ENCODE measurements at places on chromosomes 6 and 20. TPM values are rescaled to one million over a fixed set of nuclear protein-coding genes. Genes with fewer than 3 reads are reported as not detected.

OPRL1 gene
- total RNA-seq = 2.8 TPM

ANKRD6 gene
- total RNA-seq = 13.5 TPM

MCCD1 gene
- not detected for total RNA-seq

ASIP gene
- not detected for total RNA-seq

MAPK13 gene
- total RNA-seq = 4.5 TPM

TREM1 gene
- total RNA-seq = 0.20 TPM

FAM184A gene
- 2.0 TPM for total RNA-seq

TMC2 gene
- not detected for total RNA-seq

DSN1 gene
- total RNA-seq = 6.1 TPM

ZBTB46 gene
- total RNA-seq = 13.9 TPM

FNDC11 gene
- total RNA-seq = 0.20 TPM

GRCh38 chr6:10554826-10555225 is 33.7 kb downstream of the GCNT2 start:
- no peak overlapping the region for H3K4me3 ChIP-seq
- H3K36me3 ChIP-seq = no peaks in the 10 kb centered on the region
- DNase-seq = no peak
- H3K27me3 ChIP-seq = peaks cover 2% of the 10 kb centered on the region
- H3K4me1 ChIP-seq = peaks cover 11% of the 10 kb centered on the region
- no peak overlapping the region for H3K27ac ChIP-seq

GRCh38 chr6:108120311-108120710 is 45.5 kb upstream of the NR2E1 start:
- H3K4me1 ChIP-seq = peaks cover 13% of the 10 kb centered on the region
- no peak overlapping the region for H3K4me3 ChIP-seq
- H3K27me3 ChIP-seq = peaks cover 84% of the 10 kb centered on the region
- no peak overlapping the region for H3K27ac ChIP-seq

GRCh38 chr6:11492464-11493290 is 44.9 kb upstream of the TMEM170B start:
- peak; percentile 26 for DNase-seq
- H3K27ac ChIP-seq = no peak overlapping the region
- no peak overlapping the region for H3K4me3 ChIP-seq
- no peaks in the 10 kb centered on the region for H3K4me1 ChIP-seq
- no peaks in the 10 kb centered on the region for H3K36me3 ChIP-seq
- H3K27me3 ChIP-seq = no peaks in the 10 kb centered on the region

DNA sequence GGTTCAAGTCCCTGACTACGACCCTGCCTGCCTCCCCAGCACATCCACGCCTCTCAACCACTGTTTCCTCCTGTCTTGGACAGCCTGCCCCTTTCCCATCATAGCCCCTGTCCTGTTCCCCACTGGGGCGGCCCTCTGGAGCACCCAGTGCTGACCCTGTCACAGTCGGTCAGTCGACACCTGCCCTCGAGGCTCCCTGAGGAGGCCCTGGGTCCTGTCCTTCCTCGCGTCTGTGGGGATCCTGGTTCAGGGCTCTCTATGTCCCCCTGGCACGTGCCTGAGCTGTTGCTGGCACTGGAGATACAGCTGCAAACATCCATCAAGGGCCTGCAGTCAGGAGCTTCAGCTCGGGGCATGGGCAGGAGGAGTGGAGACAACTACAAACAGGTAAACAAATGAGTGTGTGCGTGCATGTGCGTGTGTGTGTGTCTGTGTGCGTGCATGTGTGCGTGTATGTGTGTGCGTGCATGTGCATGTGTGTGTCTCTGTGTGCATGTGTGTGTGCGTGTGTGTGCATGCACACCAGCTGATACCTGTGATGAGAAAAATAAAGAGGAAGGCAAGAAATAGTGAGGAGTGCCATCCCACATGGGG is 132.8 kb downstream of the PHACTR3 start:
- DNase-seq = no peak
- H3K4me1 ChIP-seq = no peaks in the 10 kb centered on the region
- H3K27ac ChIP-seq = no peak overlapping the region
- no peak overlapping the region for H3K4me3 ChIP-seq
- H3K36me3 ChIP-seq = no peaks in the 10 kb centered on the region
- H3K27me3 ChIP-seq = no peaks in the 10 kb centered on the region

- H3K36me3 ChIP-seq = no peaks in the 10 kb centered on the region
- H3K4me3 ChIP-seq = no peak overlapping the region
- H3K4me1 ChIP-seq = no peaks in the 10 kb centered on the region
- H3K27me3 ChIP-seq = no peaks in the 10 kb centered on the region
- no peak overlapping the region for H3K27ac ChIP-seq
These were observed 180.0 kb upstream of the RREB1 start for GRCh38 chr6:6927521-6928361.

- H3K27me3 ChIP-seq = no peaks in the 10 kb centered on the region
- no peak for DNase-seq
- no peak overlapping the region for H3K27ac ChIP-seq
- H3K36me3 ChIP-seq = no peaks in the 10 kb centered on the region
- no peaks in the 10 kb centered on the region for H3K4me1 ChIP-seq
These were observed 144.8 kb upstream of the LAMP5 start for GRCh38 chr20:9369557-9369956.

GRCh38 chr6:63371104-63371715 is 51.4 kb upstream of the LGSN start:
- no peak overlapping the region for H3K27ac ChIP-seq
- H3K27me3 ChIP-seq = no peaks in the 10 kb centered on the region
- no peaks in the 10 kb centered on the region for H3K36me3 ChIP-seq
- no peak overlapping the region for H3K4me3 ChIP-seq
- H3K4me1 ChIP-seq = no peaks in the 10 kb centered on the region
- DNase-seq = no peak

DNA sequence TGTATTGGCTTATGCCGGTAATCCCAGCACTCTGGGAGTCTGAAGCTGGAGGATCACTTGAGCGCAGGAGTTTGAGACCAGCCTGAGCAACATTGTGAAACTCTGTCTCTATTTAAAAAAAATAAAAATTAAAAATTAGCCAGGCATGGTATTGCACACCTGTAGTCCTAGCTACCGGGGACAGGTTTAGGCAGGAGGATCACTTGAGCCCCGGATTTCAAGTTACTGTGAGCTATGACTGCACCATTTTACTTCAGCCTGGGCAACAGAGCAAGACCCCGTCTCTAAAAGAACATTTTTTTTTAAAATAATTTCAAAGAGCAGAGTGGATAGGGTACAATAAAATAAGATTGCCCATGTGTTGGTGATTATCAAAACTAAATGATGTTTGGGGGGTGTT is 482.9 kb upstream of the SOX4 start:
- DNase-seq = no peak
- no peaks in the 10 kb centered on the region for H3K27me3 ChIP-seq
- H3K27ac ChIP-seq = no peak overlapping the region
- H3K4me3 ChIP-seq = no peak overlapping the region

DNA sequence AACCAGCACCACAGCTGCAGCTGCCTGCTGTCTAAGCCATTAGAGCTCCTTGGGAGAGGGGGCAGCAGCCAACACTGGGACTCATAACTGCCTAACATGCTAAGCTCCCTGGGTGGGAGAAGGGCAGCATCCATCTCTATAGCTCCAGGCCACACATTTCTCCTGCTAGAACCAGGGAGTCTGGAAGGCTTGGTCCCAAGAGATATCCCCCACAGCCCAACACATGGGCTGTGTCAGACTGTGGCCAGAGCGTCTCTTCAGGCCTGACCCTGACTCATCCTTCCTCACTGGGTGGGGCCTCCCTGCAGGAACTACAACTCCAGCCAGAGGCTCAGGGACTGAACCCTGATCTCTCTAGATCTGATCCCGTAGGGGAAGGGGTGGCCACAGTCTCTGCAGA is 411.1 kb downstream of the HDGFL1 start:
- no peak overlapping the region for H3K27ac ChIP-seq
- no peak for DNase-seq
- H3K4me3 ChIP-seq = no peak overlapping the region

DNA sequence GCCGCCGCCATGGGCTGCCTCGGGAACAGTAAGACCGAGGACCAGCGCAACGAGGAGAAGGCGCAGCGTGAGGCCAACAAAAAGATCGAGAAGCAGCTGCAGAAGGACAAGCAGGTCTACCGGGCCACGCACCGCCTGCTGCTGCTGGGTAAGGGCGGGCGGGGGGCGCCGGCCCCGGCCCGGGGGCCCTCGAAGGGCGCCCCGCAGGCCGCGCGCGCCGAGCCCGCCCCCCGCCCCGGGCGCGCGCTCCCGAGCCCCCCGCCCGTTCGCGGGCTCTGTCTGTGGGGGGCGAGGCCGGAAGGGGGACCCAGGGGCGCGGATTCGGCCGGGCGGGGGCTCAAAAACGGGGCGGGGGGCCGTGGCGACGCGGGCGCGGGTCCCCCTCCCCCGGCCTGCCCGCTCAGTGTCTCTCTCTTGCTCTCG is 39.2 kb downstream of the GNAS start:
- no peaks in the 10 kb centered on the region for H3K27me3 ChIP-seq
- peak; percentile 35 for DNase-seq
- H3K27ac ChIP-seq = peak overlapping the region; percentile 88
- H3K4me3 ChIP-seq = peak overlapping the region; percentile 87
- peaks cover under 1% of the 10 kb centered on the region for H3K36me3 ChIP-seq

- no peaks in the 10 kb centered on the region for H3K27me3 ChIP-seq
- H3K27ac ChIP-seq = no peak overlapping the region
- H3K4me3 ChIP-seq = no peak overlapping the region
- no peaks in the 10 kb centered on the region for H3K4me1 ChIP-seq
These were observed 26.7 kb upstream of the SPTLC3 start for GRCh38 chr20:12982098-12982497.

- H3K4me3 ChIP-seq = no peak overlapping the region
- peaks cover 5% of the 10 kb centered on the region for H3K4me1 ChIP-seq
- no peak for DNase-seq
- no peaks in the 10 kb centered on the region for H3K36me3 ChIP-seq
- no peak overlapping the region for H3K27ac ChIP-seq
These were observed 30.0 kb upstream of the TPD52L1 start for GRCh38 chr6:125123468-125124048.

- no peak overlapping the region for H3K4me3 ChIP-seq
- no peaks in the 10 kb centered on the region for H3K27me3 ChIP-seq
- no peak for DNase-seq
- no peak overlapping the region for H3K27ac ChIP-seq
These were observed 50.8 kb downstream of the UTRN start for GRCh38 chr6:144335914-144336313.

GRCh38 chr6:168147205-168147738 is 68.3 kb upstream of the FRMD1 start:
- no peaks in the 10 kb centered on the region for H3K36me3 ChIP-seq
- DNase-seq = no peak
- H3K4me3 ChIP-seq = no peak overlapping the region
- H3K4me1 ChIP-seq = no peaks in the 10 kb centered on the region
- H3K27ac ChIP-seq = no peak overlapping the region
- peaks cover 9% of the 10 kb centered on the region for H3K27me3 ChIP-seq

GRCh38 chr6:47862731-47863130 is 80.9 kb downstream of the OPN5 start:
- no peak for DNase-seq
- no peak overlapping the region for H3K27ac ChIP-seq
- no peaks in the 10 kb centered on the region for H3K36me3 ChIP-seq
- no peaks in the 10 kb centered on the region for H3K27me3 ChIP-seq
- no peaks in the 10 kb centered on the region for H3K4me1 ChIP-seq

DNA sequence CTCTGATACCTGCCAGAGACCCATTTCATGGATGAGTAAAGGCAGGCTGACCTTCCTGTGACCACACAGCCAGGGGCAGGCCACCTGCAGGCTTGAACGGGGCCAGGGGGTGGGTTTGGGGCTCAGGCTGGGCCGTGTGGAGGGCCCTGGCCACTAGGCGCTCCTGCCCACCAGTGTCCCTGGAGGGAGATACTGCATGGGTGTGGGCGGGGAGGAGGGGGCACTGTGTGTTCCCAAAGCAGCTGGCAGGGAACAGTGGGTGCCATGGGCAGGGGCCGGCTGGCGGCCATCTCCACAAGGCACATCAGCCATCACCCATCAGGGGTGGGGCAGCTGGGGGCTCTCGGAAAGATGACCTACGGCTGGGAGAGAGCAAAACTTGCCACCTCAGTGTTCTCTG is 15.4 kb downstream of the SRC start:
- peaks cover 7% of the 10 kb centered on the region for H3K36me3 ChIP-seq
- H3K4me1 ChIP-seq = no peaks in the 10 kb centered on the region
- no peak overlapping the region for H3K4me3 ChIP-seq
- H3K27me3 ChIP-seq = no peaks in the 10 kb centered on the region
- no peak overlapping the region for H3K27ac ChIP-seq

GRCh38 chr6:144063246-144063743 is 32.1 kb downstream of the SF3B5 start:
- H3K36me3 ChIP-seq = no peaks in the 10 kb centered on the region
- no peak overlapping the region for H3K27ac ChIP-seq
- H3K27me3 ChIP-seq = peaks cover 51% of the 10 kb centered on the region
- no peaks in the 10 kb centered on the region for H3K4me1 ChIP-seq

- DNase-seq = peak; percentile 12
- no peaks in the 10 kb centered on the region for H3K27me3 ChIP-seq
- no peaks in the 10 kb centered on the region for H3K36me3 ChIP-seq
- no peak overlapping the region for H3K4me3 ChIP-seq
- H3K27ac ChIP-seq = no peak overlapping the region
- no peaks in the 10 kb centered on the region for H3K4me1 ChIP-seq
These were observed 129.2 kb downstream of the TENT5A start for GRCh38 chr6:81623106-81623759.

GRCh38 chr6:27888566-27888965 is 23.6 kb downstream of the OR2B2 start:
- no peaks in the 10 kb centered on the region for H3K36me3 ChIP-seq
- H3K27ac ChIP-seq = no peak overlapping the region
- no peak for DNase-seq
- no peak overlapping the region for H3K4me3 ChIP-seq
- H3K27me3 ChIP-seq = no peaks in the 10 kb centered on the region
- peaks cover 7% of the 10 kb centered on the region for H3K4me1 ChIP-seq
